ENCODE measurements at places on chromosomes 2 and 18. TPM values are rescaled to one million over a fixed set of nuclear protein-coding genes. Genes with fewer than 3 reads are reported as not detected.

HAAO gene
- total RNA-seq: 4.7 TPM

GRCh38 chr2:88350331-88351248, 101.9 kb downstream of the FOXI3 start:
- no peaks in the 10 kb centered on the region for H3K36me3 ChIP-seq
- H3K27me3 ChIP-seq: peaks cover 5% of the 10 kb centered on the region
- no peak overlapping the region for H3K27ac ChIP-seq
- no peak overlapping the region for H3K4me3 ChIP-seq
- no peaks in the 10 kb centered on the region for H3K4me1 ChIP-seq

- no peak overlapping the region for H3K4me3 ChIP-seq
- DNase-seq: no peak
- H3K4me1 ChIP-seq: no peaks in the 10 kb centered on the region
- H3K27me3 ChIP-seq: no peaks in the 10 kb centered on the region
- no peak overlapping the region for H3K27ac ChIP-seq
- peaks cover 91% of the 10 kb centered on the region for H3K36me3 ChIP-seq
Measured at GRCh38 chr2:27225526-27225925, 8.4 kb downstream of the CAD start.

DNAJC10 gene
- total RNA-seq: 58.0 TPM
